Tracheal epithelial cell (primary cell): ENCODE measurements at places on chromosomes 11 and 22. TPM values are rescaled to one million over a fixed set of nuclear protein-coding genes. Genes with fewer than 3 reads are reported as not detected.

EIF3L gene
- total RNA-seq, result 380 and 527 TPM in 2 replicates

MOGAT2 gene
- total RNA-seq, result not detected in 2 replicates

C11orf24 gene
- 15.6 and 31.8 TPM in 2 replicates for total RNA-seq

RASD2 gene
- total RNA-seq, result 0.43 and 0.48 TPM in 2 replicates

LDHAL6A gene
- not detected in 2 replicates for total RNA-seq
